Mucosa of descending colon (tissue), 3 donors: ENCODE measurements at places on chromosomes 12 and 14.
A peak's percentile ranks its signal among the peaks of the same experiment; 100 is the strongest.

- DNase-seq, result no peak
These were observed 120.1 kb upstream of the NPAS3 start for GRCh38 chr14:32818581-32818980.

- DNase-seq, result no peak
These were observed 91.0 kb upstream of the FOXN3 start for GRCh38 chr14:89507926-89508460.

DNA sequence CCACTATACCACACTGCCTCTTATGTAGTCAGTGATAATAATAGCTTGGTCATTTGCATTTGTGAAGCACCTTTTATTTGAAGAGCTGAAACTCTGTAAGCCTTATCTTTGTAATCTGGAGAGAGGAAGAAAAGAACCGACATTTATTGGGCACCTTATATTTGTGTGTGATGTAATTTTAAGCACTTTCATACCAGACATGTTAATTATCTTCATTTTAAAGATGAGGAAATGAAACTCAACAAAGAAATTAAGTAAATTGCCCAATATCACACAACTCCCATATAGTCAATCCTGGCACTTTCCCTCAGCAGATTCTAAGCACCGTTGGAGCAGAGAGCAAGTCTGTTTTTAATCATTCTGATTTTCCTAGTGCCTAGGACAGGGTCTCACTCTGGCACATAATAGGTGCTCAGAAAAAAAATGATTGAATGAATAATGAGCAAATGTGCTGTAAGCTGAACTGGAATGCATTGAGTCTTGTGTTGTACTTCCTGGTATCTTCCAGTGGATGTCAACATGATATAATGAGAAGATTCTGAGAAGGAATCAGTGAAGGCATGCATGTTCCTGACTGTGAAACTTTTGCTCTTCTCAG lies 418.9 kb downstream of the ZFP36L1 start:
- no peak for DNase-seq

- DNase-seq, result no peak
These were observed 332.6 kb downstream of the SLC16A7 start for GRCh38 chr12:59928416-59928815.

DNA sequence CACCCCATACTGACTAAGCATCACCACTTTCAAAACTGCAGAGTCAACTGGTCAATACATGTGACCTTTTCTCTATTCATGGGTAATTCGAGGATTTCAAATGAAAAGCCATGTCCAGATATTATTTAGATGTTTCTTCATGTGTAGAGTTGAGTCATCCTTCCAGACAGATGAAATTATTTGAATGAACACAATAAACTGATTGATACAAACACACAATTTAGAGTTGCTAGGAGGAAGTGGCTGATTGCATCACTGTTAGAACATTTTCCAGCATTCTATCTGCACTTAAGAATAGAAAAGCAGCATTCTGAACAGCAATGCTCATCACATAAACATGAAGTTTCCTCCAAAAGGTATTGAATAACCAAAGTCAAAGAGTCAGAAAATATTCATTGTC lies 273.5 kb upstream of the SOX5 start:
- no peak for DNase-seq

- DNase-seq, result peak; percentile 63
These were observed at the start of gene ENO2 for GRCh38 chr12:6914246-6914946. TSS of gene ENO2 (plus strand) at chr12:6914580. CDS start at chr12:6915833, 1,253 bp downstream.

GRCh38 chr14:105348945-105349699 lies 34.6 kb downstream of the PACS2 start:
- DNase-seq, result no peak

DNA sequence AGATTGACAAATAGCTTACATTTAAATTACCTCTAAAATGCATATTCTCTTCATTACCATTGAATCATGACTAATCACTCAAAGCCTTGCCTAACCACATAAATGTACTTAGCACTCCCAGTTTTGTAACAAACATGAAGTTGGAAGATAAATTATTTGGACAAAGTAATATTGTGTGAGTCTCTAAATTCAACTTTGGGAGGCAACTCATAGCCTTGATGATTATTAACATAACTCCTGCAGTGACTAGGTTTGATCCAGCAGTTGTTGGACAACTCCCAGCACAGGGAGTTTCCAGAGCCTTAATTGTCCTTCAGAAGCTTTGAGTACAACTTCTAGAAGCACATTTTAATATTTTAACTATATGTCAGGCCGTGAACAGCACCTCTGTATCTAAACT lies 153.4 kb upstream of the PDZRN4 start:
- no peak for DNase-seq

DNA sequence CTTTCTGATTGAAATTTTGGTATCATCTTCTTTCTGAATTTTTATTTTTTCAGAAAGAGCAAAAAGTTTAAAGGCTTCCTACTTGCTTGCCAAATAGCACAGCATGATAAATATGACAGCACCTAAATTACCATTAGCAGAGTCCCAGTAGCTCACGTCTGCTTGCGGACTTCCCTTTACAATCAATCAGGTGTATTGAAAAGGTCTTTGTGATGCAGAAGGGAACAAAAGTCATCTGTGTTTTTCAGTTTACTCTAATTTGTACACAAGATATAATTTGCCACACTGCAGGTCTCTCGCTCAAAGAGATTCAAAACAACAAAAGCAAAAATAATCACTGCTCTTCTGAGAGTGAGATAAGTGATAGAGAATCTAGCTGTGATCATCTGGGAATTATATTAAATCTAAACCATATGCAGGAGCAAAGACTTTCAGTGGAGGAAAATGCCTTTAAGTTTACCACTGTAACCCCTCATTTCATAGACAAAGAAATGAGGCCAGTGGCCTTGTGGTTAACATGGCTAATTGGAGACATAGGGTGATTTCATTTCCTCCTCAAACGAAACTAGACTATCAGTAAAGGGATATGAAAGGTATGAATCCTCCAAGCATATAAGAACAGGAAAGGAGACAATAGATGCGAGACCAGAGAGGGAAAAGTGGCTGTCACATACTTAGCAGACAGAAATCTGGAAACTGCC lies 240.8 kb upstream of the TMPO start:
- DNase-seq, result no peak
